H1 (cell line): ENCODE measurements at places on chromosomes 1 and 21.

DNA sequence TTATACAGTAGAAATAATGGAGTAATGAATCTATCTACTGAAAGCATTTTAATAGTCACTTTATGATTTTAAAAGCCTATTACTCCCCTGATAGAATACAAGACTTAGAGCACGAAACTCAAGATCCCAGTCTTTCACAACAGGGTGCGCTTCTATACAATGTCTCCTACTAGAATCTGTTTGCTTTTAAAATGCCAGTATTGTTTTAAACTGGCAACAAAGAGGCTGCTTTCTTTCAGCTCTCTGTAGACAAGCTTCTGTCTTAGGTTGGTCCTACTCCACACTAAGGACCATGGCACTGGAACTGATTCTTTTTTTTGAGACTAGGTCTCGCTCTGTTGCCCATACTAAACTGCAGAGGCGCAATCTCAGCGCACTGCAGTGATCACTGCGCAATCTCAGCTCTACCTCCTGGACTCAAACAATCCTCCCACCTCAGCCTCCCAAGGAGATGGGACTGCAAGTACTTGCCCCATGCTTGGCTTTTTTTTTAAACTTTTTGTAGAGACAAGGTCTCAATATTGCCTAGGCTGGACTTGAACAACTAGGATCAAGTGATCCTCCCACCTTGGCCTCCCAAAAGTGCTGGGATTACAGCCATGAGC lies 4.8 kb downstream of the DCAF8 start:
- no peaks in the 10 kb centered on the region for H3K27me3 ChIP-seq
- DNase-seq, result no peak
- H3K27ac ChIP-seq, result no peak overlapping the region
- H3K4me1 ChIP-seq, result peaks cover 3% of the 10 kb centered on the region

DNA sequence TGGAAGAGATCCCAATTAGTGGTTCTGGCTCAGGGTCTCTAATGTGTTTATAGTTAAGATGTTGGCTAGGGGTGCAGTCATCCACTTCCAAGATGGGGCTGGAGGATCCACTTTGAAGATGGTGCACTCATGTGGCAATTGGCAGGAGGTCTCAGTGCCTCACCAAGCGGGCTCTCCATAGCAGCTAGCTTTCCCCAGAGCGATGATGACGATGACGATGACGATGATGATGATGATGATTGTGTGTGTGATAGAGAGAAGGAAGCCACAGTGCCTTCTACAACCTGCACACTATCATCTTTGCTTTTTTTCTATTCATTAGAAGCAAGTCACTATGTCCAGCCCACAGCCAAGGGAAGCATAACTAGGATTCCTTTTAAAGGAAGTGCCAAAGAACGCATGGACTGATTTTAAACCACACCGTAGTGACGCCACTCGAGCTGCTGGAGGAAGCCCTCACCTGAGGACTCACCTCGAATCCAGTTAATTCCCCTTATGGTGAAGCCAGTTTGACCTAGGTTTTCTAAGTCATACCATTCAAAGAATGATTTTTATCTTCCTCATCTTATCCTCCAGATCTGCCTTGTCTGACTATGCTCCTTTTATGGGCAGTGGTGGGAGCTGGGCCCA lies 49.4 kb downstream of the SRRM1 start:
- no peak overlapping the region for H3K4me3 ChIP-seq
- H3K36me3 ChIP-seq, result no peaks in the 10 kb centered on the region
- H3K4me1 ChIP-seq, result peaks cover 2% of the 10 kb centered on the region; the same call in 1 of the 2 replicates
- DNase-seq, result no peak
- no peaks in the 10 kb centered on the region for H3K27me3 ChIP-seq
- no peak overlapping the region for H3K27ac ChIP-seq

GRCh38 chr1:11272832-11273594 lies at the start of gene UBIAD1:
Gene UBIAD1 (plus strand): TSS chr1:11273198. CDS start chr1:11273532, 334 bp downstream.
- no peaks in the 10 kb centered on the region for H3K4me1 ChIP-seq
- no peaks in the 10 kb centered on the region for H3K27me3 ChIP-seq
- H3K4me3 ChIP-seq, result peak within 1 kb of the TSS; percentile 82
- DNase-seq, result peak; percentile 64
- H3K27ac ChIP-seq, result peak within 1 kb of the TSS; percentile 92
- no peaks in the 10 kb centered on the region for H3K36me3 ChIP-seq

DNA sequence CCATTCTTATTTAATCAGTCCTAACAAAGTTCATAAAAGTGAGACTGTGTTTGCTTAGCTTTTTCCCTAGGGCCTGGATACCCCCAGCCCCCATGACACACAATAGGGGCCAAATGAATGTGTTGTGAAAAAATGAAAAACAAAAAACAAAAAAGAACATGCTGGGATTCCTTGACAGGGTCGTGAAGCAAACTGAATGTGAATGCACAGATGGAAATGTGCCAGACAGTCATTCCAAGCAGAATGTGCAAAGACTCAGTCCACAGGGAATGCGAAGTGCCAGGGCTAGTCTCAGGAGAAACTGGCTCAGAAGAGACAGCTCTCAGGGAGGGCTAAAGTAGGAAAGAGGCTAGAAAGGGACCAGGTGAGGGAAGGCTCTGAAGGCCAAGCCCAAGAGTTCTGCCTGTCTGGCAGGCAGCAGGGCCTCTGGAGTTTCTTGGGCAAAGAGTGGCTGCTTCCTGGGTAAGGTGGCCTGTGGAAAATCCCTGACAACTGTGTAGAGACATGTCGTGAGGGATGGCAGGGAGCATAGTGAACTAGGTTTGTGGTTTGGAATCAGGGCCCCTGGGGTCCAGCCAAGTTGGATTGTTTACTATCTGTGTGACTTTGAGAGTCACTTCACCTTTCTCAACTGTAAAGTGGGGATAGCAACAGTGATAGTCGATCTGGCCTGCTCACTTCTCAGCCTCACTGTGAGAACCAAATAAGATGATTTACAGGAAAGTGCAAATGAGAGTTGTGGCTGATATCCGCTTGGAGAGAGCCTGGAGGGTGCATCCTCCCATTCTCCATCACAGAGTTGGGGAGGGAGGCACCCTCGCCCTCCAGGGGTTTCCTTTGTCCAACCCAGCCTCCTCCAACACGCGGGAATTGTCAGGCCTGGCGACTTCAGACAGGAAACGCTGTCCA lies 1.2 kb upstream of the ADAM15 start:
- peak overlapping the region; percentile 76 for H3K4me3 ChIP-seq
- H3K27me3 ChIP-seq, result peaks cover 6% of the 10 kb centered on the region; the same call in 1 of the 2 replicates
- no peak for DNase-seq
- H3K4me1 ChIP-seq, result peaks cover 5% of the 10 kb centered on the region
- H3K36me3 ChIP-seq, result no peaks in the 10 kb centered on the region
- no peak overlapping the region for H3K27ac ChIP-seq

DNA sequence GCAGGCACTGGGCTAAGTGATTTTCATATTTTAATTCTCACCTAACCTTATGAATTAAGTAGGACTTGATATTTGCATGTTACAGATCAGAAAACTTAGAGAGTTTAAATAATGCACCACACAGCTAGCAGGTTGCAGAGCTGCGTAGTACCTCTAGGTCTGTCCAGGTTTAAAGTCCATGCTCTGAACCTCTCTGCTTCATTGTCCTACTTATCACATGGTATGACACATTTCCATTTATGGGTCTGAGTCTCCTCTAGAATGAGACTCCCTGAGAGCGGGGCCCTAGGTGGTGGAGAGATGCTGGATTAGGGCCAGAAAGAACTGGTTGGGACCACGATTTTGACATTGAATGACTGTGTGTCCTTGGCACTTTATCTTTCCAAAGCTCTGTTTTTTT lies 102.5 kb upstream of the USP24 start:
- no peak overlapping the region for H3K4me3 ChIP-seq
- no peaks in the 10 kb centered on the region for H3K36me3 ChIP-seq
- DNase-seq, result no peak
